SHP77 (cell line): ENCODE measurements at places on chromosomes 5 and 9.

DNA sequence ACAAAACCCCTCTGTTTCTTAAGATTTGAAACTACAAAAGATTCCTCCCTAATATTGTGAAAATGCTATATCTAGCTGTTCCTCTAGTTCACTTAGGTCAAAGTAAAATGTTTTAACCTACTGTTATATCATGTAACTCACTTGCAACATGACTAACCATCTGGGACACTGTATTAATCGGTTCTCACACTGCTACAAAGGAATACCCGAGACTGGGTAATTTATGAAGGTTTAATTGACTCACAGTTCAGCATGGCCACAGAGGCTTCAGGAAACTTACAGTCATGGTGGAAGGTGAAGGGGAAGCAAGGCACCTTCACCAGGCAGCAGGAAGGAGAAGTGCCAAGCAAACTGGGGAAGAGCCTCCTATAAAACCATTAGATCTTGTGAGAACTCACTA is 34.7 kb downstream of the DIMT1 start:
- no peak for DNase-seq

DNA sequence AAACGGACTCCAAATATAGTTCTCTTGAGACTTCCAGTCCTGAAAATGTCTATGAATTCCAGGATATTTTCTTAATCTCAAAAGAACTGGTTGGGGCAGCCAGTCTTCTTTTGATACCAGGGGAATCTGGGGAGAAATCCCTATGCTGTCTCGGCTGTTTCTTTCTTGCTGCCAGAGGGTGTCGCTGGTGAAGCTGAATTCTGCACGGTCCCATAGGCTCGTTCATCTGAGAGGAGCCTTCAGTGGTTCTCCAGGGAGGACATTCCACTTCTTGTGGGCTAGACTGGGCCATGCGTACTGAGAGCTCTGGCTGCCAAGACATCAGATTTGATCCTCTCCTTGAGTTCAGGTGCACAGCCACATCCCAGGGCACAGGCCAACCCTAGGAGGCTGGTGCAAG is 155.0 kb upstream of the CLINT1 start:
- peak; percentile 2 for DNase-seq

DNA sequence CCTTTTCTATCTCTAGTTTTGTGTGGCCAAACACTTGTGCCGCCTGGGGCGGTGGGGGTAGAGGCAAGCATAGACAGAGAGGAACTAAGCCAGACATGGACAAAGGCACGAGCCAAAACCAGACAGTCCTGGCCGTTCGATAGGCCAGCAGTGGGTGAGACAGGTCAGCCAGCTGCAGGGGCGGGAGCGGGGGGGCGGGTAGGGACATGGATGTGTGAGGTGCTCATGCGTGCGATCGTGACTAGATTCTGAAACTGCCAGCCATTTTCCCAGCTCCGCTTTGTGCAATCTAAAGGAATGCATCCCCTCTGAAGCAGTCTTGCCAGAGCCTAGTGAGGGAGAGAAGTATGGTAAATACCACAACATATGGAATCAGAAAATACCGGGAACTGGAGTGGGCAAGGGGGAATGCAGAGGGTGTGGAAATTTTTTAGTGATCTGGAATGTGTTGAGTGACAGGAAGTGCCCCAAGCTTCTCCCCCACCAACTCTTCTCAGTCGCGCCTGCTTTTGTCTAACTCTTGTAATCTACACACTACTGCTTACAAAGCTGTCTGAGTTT is 111.9 kb downstream of the NR6A1 start:
- peak; percentile 86 for DNase-seq

DNA sequence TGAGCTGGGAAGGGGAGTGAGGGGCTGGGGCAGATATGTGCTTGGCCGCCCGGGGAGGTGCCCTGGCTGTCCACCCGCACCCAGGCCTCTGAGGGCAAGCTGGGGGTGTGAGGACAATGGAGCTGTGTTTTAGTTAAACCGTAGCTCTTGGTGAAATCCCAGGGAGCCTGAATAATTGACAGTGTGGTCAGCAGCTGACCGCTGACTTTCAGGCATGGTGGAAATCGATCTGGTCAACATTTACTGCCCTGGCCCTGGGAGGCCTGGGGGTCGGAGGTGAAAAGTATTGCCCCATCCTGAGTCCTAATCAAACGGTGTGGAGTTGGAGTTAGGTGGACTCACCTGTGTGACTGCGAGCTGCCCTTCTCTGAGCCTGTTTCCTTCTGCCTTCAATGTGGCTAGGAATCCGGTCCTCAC is 31.2 kb upstream of the CRB2 start:
- no peak for DNase-seq

DNA sequence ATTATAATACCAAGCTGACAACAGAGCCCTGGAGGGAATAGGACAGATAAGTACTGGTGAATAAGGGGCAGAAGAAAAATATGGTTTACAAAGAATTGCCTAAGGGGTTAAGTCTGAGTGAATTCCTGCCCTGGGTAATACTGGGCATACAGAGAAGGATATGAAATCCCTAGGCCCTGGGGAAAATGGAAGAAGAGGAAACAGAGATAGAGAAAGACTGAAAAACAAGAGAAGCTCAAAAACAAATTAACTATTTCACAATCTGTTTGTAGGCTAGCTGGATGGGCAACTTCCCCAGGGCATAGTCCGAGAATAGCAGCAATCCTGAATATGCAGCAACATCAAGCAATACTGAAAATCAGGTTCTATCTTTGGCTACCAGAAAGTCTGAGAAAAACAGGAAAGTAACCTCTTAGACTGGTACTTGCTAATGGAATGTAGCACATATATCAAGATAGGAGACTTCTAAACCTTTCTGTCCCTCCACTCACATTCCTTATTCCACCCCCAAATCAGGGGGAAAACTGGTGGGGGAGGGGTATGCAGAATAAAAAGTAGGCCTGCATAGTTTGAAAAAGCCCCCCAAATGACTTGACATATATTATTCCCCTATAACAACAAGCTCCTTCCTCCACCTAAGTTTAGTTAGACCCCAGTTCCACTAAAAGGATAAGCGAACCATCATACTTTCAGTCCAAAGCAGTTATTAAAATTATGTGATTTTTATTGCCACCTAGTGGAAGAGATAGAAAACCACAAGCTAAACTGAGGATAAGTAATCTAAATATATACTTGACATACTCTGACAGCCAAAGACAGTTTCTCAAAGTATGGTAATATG is 20.6 kb downstream of the SLC38A9 start:
- DNase-seq: peak; percentile 49
